Kidney (tissue), 22 donors: ENCODE measurements at places on chromosomes 5 and 9.

DNA sequence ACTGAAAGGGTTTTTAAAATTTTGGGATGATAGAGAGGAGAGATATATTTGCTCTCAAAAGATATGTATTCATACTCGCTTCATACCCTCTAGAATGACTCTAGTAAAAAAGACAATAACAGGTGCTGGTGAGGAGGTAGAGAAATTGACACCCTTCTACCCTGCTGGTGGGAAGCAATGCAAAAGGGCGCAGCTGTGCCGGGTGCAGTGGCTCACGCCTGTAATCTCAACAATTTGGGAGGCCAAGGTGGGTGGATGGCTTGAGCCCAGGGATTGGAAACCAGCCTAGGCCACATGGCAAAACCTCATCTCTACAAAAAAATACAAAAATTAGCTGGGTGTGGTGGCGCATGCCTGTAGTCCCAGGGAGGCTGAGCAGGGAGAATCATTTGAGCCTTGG, 33.9 kb upstream of the NXNL2 start:
- DNase-seq, result peak; percentile 29

DNA sequence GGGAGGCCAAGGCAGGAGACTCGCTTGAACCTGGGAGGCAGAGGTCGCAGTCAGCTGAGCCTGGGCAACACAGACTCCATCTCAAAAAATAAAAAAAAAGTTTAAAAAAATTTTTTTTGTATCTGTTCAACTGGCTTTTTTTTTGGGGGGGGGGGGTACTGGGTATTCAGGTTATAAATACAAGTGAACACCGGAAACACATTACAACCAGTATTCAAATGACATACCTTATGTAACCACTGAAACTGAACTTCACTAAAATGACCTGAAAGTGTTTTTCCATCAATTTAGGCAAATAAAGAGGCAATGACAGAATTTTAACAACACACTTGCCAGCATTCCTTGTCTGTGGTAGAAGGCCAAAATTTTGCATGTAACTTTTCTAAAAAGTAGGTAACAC, 33.5 kb downstream of the STRBP start:
- DNase-seq, result no peak

DNA sequence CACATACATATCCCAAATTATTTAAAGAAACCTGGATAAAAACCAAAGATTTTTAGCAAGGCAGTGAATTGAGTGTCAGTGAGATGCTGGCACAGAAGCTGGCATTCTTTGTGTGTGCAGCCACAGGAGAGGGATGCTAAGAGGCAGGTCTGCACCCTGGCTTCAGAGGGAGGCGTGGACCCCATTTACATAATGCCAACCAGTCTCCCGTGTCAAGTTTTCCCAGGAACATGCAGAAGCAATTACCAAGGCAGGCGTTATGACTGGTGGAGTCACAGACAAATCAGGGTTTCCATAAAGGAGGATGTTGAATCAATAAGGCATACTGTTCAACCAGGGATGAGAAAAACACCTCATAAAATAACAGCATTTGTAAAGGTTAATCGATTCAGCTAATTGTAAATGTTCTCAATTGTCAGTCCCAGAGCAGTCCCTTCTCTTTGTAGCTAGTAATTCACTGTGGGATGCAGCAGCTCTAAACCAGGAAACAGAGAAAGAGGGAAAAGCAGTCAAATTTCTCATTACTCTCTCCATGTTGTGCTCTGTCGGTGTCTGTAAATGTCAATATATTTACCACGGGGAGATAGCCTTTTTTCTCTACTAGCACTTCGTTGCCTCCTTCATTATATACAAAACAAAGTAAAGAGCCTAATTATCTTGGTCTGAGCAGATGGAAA, 452.4 kb upstream of the GRAMD2B start:
- DNase-seq, result peak; percentile 19

GRCh38 chr5:169980418-169981053, at the start of gene INSYN2B:
Gene INSYN2B (minus strand): TSS chr5:169980495. CDS start chr5:169883898, 96,597 bp downstream.
- peak; percentile 93 for DNase-seq

- DNase-seq, result no peak
These were observed 19.1 kb downstream of the PALM2AKAP2 start for GRCh38 chr9:109799141-109799540.

GRCh38 chr9:136661641-136662325, 933 bp upstream of the EGFL7 start:
- no peak for DNase-seq

DNA sequence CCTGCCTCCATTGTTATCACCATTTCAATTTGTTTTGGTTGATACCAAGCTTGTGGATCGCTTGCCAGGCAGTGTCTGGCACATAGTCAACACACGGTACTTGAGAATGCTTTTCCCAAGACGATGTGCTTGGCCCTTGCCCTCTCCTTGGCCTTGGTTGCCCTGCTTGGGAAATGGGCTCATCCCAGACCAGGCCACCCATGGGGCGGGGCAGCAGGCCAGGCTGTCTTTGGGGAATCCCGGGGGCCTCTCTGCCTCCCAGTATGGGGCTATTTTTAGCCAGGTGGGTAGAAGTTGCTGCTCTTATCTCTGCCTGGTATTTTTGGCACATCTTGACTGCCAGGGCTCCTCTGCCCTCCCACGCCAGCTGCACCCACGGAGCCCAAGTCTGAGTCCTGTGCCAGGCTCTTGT, 49.9 kb downstream of the LMX1B start:
- DNase-seq, result peak; percentile 52

DNA sequence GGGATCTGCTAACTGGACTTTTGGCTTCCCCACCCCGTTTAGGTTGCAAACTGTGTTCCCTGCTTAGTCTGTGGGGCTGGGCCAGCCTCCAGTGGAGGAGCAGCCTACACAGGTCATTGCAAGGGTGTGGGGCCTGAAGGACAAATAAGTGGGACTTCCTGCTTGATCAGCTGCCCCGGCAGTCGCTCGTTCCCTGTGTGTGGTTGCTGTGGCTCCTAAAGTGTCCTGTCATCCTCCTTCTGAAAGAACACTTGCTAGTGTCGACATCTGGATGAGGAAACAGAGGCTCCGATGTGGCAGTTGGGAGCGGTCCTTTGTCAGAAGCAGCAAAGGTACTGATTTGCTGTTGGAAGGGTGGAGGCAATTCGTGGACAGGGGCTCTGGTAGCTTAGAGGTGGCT, 88.9 kb upstream of the TBCA start:
- no peak for DNase-seq

DNA sequence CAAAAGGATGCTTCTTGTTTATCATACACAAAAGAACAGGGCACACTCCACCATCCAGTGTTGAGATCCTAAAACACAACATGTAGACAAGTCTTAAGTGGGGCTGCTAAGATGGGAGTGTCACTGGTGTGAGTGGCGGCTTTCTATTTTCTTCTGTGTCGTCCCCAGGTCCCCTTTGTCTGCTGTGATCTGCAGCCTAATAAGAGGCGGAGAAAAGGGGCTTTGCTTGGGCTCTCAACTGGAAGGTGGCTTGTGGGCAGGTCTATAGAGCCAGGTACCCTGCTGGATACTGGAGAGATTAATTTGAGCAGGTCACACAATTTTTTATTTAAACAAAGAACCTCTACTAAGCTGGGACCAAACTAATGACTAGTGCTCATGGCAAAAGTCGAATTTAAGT, 126.1 kb upstream of the SAP30L start:
- no peak for DNase-seq

DNA sequence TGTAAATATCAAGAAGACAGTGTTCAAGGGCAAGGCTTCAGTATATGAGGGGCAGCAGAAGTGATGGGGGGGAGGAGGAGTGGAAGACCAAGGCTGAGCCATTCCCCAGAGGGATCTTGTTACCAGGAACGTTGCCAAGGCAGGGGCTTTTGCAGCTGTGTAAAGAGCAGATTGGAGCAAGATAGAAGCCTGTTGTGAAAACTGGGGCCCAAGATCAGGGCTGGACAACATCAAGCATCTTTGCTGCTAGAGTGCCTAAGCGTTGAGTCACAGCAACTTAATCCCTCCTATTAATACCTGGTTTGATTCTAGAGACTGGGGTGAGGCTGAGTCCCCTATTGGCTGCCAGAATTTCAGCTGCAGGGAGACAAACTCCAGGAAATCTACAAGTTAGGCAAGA, 18.4 kb upstream of the ERCC6L2 start:
- peak; percentile 35 for DNase-seq

DNA sequence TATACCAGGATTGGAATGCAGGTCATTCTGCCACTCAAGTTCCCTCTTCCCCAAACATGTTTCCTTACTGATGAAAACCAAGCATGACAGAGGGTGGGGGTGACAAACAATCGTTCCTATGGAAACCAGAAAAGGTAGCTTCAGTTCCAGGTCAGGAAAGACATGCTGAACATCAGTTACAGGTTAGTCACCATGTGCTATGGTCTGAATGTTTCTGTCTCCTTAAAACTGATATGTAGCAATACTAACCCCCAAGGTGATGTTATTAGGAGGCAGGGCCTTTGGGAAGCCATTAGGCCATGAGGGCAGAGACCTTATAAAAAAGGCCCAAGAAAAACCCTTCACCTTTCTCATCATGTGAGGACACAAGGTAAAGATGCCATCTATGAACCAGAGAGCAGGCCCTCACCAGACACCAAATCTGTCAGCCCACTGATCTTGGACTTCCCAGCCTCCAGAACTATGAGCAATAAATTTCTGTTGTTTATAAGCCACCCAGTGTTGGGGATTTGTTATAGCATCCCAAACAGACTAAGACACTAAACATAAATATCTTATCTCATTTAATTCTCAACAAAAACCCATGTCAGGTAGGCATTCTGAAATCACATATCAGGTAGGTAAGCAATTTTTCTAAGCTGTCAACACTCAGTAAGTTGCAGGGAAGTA, 15.7 kb upstream of the SH3RF2 start:
- no peak for DNase-seq

DNA sequence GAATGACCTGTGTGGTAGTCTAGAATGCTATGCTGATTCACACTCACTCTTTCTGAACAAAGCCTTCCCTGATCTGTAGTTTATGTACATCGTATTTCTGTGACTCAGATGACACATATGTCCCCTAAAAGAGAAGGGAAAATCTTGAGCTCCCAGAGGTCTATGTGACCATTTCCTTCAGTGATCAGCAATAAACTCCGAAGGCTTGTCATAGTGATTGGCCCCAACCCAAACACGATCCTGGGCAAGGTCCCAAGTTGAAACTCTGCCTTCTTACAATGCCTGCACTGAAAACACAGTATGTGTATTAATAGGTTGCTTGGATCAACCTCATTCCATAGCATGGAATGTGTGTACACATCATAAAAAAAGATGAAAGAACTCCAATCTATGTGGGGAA, 685.8 kb downstream of the MAT2B start:
- DNase-seq, result no peak

DNA sequence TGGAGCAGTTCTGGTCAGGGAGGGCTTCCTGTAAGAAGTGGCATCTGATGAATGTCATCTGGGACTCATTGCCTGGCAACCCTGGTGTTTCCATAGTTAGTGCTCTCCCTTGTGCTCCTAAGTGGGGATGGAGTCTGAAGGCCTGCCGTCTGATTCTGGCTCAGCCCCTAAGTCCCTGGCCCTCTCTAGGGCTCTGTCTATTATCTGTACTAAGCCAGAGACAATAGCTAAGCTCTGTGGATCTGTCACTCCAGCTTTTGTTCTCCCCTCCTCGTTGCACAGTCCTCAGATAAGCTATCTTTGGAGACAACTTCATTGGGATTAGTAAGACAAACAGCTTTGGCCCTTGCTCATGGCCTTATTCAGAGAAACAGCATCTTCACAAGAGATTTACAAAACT, 30.6 kb upstream of the TTC1 start:
- no peak for DNase-seq

GRCh38 chr9:117403403-117403811, 11.4 kb downstream of the ASTN2 start:
- no peak for DNase-seq

DNA sequence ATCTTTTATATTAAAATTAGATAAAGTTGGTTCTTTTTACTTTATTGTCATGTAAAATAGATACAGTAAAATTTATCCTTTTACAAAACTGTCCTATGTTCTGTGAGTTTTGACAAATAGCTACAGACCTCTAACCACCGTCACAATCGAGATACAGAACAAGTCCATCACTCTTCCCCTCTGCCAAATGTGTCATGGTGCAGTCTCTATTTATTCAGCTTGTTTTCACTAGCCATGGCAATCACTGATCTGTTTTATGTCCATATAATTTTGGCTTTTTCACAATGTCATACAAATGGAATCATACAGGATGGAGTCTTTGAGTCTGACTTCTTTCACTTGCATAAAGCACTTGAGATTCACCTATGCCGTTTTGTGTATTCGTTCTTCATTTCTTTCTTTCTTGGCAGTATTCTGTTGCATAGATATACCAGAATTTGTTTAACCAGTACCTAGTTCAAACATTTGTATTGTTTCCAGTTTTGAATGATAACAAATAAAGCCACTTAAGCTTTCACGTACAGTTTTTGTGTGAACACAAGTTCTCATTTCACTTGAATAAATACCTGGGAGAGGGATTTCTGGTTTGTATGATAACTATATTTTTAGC, 273.2 kb upstream of the MPDZ start:
- DNase-seq, result no peak

DNA sequence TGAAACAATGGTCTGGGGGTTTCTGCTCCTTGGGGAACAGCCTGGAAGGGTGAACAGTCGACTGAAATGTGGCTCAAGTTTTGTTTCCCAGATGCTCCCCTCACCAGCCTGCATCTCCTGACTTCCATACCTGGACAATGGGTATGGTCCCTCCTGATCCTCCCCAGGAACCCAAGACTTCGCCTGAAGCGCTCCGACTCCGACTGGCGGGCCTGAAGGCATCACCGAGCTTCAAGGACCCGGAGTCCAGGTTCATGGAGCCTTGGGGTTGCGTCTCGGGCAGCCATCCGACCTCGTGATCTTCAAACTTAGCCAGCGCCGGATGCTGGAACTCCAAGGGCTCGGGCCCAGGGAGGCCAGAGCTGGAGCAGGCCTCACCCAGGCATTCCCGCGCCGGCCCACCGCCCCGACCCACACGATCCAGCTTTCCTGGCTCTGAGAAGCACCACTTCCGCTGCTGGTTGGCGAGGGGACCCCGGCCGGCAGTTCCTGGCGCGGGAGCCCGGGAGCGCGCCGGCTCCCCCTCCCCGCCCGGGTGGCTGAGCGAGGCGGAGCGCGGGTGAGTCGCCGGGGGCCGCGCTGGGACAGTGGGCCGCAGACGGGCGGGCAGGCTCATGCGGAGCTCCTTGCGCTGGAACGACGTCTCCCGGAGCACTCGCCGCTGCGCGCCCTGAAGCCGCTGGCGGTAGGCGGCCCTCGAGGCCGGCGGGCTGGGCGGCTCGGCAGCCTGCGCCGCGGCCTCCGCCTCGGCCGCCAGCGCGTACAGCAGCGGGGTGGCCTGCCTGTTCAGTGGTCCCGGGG, 5.2 kb downstream of the SHROOM1 start:
- no peak for DNase-seq

GRCh38 chr5:14284392-14285148, 141.4 kb downstream of the TRIO start:
- DNase-seq, result no peak

- no peak for DNase-seq
These were observed 121.6 kb upstream of the ADAMTS16 start for GRCh38 chr5:5018578-5018970.
